ENCODE measurements at places on chromosomes 2 and 18.

- DNase-seq = no peak
Measured at GRCh38 chr2:136010126-136010525, 24.7 kb upstream of the DARS1 start.

- no peak for DNase-seq
Measured at GRCh38 chr18:24791751-24792545, 331.5 kb downstream of the HRH4 start.

DNA sequence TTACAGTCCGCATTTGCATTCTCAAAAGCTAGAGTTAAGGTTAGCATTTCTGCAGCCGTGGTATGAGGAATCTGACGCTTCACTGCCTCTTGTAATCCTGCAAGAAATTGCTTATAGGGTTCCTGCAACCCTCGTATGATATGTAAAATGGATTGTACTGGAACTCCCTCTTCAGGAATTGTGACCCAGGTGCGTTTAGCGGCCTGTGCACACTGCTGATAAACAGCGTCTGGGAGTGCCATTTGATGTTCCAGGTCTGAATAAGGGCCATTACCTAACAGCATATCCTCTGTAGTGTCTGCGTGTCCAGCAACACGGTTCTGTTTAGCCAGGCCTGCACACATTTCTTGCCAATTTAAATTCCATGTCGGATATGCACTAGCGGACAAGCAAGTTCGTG is 42.5 kb downstream of the CXCR4 start:
- no peak for DNase-seq

- no peak for DNase-seq
Measured at GRCh38 chr18:49479381-49480137, 7.5 kb downstream of the C18orf32 start.

GRCh38 chr2:129009555-129010146 is 691.0 kb upstream of the HS6ST1 start:
- DNase-seq = no peak

Measured in NCI-H2107 (cell line).